ENCODE measurements at places on chromosomes 4 and X.
A peak's percentile ranks its signal among the peaks of the same experiment; 100 is the strongest.

DNA sequence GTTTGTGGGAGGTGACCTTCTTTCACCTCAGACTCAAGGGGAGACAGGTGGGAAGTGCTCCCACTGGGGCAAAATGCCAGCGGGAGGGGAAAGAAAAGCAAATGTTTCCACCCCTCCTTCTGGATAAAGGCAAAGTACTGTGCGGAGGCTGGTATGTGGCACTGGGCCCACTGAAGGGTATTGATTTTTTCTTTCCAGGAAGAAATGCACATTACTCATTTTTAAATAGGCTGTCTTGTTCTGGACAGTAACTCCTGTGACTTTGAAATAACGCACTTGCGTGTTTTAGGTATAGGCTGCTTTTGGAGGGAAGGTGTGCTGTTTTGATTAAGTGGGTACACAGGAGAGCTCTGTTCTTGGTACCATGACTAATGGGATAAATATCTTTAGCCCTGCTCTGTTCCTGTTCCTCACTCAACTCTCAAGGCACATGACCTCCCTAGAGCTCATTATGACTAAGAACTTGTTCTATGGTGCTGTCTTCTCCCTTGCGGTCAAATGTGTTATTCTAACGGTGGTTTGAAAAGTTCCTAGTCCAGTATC lies 40.7 kb upstream of the MBTPS2 start:
- no peak for DNase-seq

- no peak for DNase-seq
Measured at GRCh38 chrX:132461886-132462285, 27.0 kb downstream of the MBNL3 start.

DNA sequence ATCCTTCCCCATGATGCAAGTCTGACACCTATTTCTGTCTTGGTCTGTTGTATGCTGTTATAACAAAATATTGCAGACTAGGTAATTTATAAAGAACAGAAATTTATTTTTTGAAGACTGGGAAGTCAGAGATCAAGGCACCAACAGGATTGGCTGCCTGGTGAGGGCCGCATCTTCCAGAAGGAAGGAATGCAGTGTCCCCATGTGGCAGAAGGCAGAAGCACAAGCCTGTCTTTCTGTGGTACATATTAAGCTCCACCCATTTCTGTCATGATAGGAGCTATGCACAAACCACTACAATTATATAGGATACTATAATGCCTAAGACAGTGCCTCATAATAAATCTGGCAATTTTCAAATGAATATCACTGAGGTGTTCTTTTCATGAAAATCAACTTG lies 502.3 kb upstream of the DIAPH2 start:
- peak; percentile 0 for DNase-seq

- no peak for DNase-seq
Measured at GRCh38 chr4:159002950-159003349, 99.9 kb upstream of the RAPGEF2 start.

GRCh38 chr4:117134386-117134785 lies 49.0 kb upstream of the TRAM1L1 start:
- DNase-seq: no peak

- DNase-seq: no peak
Measured at GRCh38 chr4:128688033-128688721, 121.3 kb upstream of the JADE1 start.

GRCh38 chrX:119004920-119005524 lies 30.6 kb downstream of the LONRF3 start:
- DNase-seq: peak; percentile 19

DNA sequence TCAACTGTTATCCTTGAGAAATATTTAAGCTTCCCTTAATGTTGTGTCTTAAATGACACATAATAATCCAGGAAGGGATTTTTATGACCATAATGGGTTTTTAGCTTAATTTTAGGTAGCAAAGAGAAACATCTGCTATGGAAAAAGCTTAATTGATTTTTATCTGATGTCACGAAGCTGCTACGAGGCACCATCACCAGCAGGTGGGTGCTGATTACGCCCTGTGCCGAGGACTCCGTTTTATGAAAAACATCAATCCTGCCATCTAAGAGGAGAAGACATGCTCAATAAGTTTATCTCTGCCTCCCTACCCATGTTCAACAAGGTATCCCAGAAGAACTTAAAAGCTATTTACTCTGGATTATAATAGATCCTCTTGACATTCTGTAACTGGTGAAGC lies 280.6 kb upstream of the ZFP42 start:
- DNase-seq: no peak

- DNase-seq: no peak
Measured at GRCh38 chrX:97756879-97757278, 873.2 kb downstream of the RPA4 start.

Measured in HuH-7.5 (cell line).